Stimulated activated CD8-positive, alpha-beta memory T cell treated with anti-CD3 and anti-CD28 coated beads, Interleukin-7, amount 100 ng/mL, for 4 hours (primary cell): ENCODE measurements at places on chromosomes 4 and X.

- DNase-seq, result no peak
These were observed 62.8 kb downstream of the PPP3CA start for GRCh38 chr4:101284546-101284945.

DNA sequence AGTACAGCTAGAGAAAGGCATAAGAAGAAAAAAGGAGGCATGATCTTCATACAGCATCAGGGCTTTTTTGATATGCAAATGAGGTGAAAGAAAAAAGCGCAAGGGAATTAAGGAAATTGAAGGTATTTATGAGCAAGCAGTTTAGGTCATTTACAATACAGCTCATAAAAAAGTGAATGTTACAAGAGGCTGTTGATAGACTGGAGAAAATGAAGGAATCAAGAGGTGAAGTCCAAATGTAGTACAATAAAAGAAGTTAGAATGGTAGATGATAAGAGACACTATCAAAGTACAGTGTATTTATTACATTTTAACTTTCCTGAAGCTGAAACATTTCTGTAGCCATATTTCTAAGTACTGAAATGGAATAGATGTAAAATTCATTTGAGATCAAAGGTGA is 1349.5 kb downstream of the ADGRL3 start:
- DNase-seq, result no peak

GRCh38 chr4:155544547-155544946 is 122.1 kb upstream of the GUCY1A1 start:
- no peak for DNase-seq

- DNase-seq, result no peak
These were observed 903.8 kb downstream of the STIM2 start for GRCh38 chr4:27764526-27764837.

DNA sequence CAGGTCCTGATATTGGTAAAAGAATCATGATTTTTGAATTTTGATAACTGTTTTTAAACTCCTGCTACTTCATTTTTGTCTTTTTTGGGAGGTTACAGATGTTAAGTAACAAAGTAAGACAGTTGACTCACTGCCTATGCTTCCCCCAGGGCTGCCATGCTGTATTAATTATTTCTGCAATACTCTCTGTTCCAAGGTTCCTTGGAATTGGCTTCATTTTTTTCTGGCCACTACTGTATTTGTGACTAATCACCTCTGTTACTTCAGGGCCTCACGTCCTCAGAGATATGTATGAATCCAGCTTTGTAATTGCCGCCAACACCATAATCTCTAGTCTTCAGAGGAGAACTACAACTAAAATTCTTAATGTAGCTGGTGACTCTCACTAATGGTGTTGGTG is 1729.3 kb downstream of the C4orf33 start:
- no peak for DNase-seq

GRCh38 chr4:122053186-122053585 is 98.9 kb upstream of the BLTP1 start:
- DNase-seq, result no peak

DNA sequence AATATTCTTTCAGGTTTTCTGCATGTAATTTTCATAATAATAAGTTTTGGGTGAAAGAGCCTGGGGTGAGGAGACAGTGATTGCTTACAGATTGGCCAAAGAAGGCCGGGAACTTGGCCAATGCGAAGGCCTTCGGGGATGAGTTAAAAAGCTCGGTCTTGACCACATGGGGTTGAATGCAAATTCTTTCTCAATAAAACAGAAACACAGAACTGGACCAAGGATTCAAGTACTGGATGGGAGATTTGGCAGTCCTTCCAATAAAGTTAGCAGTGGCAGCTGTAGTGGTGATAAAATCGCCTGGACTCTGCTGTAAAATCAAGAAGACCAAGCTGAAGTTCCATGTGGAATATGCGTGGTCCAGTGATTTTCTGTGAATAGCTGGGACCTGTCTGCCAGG is 282.2 kb upstream of the KLF3 start:
- DNase-seq, result no peak

GRCh38 chr4:54315561-54316538 is 86.8 kb downstream of the PDGFRA start:
- DNase-seq, result no peak

- DNase-seq, result no peak
These were observed 26.3 kb upstream of the ADH1C start for GRCh38 chr4:99378876-99379275.

GRCh38 chrX:134780908-134781307 is 122.6 kb upstream of the PLAC1 start:
- no peak for DNase-seq

- DNase-seq, result no peak
These were observed 384.9 kb upstream of the CNKSR2 start for GRCh38 chrX:20989361-20989760.

- no peak for DNase-seq
These were observed 1136.6 kb upstream of the PABPC4L start for GRCh38 chr4:135338181-135338580.

- no peak for DNase-seq
These were observed 38.8 kb downstream of the UGT2A3 start for GRCh38 chr4:68912807-68913206.

- DNase-seq, result no peak
These were observed 1.9 kb downstream of the PHKA1 start for GRCh38 chrX:72712094-72712755.

- no peak for DNase-seq
These were observed 52.2 kb upstream of the HGFAC start for GRCh38 chr4:3389233-3390215.

- no peak for DNase-seq
These were observed 306.1 kb downstream of the PCDH18 start for GRCh38 chr4:137226221-137226620.

GRCh38 chr4:83370640-83370906 is 35.9 kb upstream of the HPSE start:
- DNase-seq, result no peak

DNA sequence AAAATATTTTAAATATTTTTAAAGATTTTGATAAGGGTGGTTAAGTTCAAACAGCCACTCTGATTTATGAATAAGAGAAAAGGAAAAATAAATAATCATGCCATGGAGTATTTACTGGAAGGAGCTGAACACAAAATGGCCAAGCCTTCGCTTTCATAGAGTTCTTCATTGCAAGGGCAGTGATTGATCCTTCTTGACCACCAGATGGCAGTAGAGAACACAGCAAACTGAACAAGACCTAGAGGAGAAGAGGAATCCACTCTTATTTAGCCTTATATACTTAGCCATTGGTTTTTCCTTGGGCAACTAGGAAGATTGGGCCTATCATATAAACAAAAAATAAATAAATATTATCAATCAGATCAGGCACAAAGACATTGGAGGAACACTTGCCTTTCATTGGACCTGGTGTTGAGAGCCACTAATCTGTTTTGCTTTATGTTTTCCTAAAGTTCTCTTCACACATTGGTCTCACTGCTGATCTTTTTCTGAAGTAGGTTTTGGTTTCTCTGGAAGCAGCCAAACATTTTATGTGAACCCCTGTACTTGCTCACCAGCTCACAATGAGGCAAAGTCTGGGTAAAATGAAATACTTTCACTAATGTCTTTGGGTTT is 58.1 kb upstream of the PARM1 start:
- no peak for DNase-seq

DNA sequence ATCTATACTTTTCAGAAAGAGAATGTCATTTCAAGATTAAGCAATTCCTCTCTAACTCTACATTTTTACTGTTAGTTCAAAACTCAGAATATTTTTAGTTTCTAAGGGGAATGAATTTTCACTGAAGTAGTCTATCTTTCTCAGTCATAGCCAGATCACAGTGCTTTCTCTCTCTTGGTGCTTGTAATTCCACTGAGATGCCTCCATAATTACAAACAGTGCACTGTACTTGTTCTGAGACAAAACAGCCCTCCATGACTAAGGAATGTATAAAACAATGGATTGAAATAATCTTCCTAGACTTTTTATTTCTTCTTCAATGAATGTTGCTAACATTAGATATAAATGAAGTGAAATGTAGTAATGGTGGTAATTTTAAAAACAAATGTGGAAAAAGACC is 603.2 kb upstream of the FAM241A start:
- no peak for DNase-seq

DNA sequence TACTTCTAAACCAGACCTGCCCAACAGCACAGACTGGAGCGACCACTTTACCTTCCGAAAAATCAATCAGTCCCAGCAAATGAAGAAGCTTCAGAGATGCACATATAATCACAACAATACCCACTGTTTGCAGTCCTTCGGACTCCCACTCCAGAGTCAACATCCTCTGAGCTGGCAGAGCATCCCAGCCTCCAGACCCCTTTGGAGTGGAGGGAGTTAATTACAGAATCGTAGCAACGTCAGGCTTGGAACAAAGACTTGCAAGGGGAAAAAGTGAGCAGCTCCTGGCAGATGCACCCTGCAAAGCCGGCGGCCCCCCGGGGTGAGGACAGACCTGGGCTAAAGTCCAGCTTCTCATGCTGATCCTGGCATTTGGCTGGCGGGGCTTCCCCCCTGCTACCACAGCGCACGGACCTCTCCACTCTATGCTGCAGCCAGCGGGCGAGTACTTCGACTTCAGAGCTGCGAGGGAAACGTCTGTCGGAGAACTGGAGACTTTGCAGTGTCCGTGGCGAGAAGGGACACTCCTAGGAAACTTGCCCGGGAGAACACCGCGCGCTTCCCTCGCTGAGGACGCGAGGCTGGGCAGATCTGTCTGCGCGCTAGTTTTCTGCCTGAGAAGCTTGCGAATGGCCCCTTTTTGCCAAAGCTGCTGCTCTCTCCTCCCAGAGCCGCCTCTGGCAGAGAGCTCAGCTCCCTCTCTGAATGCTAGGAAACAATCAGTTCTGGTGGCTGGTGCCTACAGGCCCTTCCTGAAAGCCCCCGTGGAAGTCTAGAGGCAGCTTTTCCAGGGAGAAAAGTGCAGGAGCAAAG is 283.7 kb downstream of the PACRGL start:
- no peak for DNase-seq

- no peak for DNase-seq
These were observed 70.7 kb downstream of the LEF1 start for GRCh38 chr4:108097990-108098553.

DNA sequence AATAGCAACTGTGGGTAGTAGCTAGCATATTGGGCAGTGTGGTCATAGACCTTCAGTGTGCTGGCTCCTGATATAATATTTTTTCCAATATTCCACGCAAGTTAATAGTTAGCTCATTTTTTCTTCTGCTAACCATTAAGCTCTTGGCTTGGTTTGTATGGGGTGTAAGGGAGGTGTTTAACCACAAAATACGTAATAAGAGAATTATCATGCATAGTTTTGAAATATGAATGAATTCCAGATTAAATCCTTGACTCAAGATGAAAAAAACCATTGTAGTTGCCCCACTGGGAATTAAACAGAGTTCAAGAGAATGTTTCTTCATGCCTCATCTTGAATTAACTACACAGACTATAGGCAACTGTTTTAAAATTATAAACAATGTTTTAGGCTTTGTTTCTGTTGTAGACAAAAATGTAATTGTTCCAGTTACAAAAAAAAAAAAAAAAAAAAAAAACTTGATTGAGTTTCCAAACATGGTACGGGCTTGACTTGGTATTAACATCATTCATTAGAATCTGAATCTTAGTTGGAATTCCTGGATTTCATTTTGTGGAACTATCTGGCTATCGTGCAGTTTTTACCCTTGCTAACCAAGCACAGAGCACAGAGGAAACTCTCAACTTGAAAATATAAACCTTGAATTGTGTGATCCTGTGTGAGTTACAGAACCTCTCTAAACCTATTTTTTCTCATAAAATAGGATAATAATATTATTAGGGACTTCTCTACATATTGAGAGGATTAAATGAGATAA is 28.4 kb downstream of the CXCL1 start:
- DNase-seq, result no peak

DNA sequence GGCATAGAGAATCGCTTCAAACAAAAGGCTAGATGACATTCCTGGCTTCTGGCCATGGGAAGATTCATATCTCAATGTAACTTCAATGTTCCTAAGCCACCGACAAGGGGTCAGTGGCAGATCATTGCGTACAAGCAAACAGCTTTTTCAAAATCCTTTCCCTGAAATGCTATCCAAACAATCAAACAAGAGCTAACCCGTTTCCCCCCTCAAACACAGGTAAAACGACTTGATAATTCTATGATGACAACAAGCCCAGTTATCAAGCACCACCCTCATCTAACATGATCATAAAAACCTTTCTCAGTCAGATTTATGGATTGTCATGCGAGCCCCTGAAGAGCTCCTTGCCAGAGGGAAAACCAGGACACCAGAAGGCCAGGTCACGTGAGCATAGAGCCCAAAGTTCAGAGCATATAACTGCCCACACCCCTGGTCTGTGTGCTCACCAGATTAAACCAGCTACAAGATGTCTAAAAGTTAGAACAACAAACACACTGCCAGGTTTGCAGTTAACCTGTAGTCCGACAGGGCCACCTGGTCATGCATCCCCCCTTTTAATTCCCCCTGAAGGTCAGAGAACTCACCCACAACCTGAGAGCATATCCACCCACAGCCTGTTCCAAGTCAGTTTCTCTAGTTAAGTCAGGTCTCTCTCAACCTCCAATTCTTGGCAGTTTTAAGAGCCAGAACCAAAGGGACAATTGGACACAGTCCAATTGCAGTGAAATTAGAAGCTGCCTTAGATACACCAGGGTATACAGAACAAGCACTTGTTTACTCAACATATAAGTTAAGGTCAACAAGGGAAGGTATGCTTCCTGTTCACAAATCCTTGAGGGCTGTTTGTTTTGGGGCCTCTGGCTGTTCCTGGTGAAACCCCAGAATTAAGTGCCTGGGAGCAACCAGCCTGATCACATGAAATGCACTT is 248.1 kb upstream of the PPARGC1A start:
- DNase-seq, result no peak

- no peak for DNase-seq
These were observed 223.1 kb downstream of the KDR start for GRCh38 chr4:54902271-54902670.

GRCh38 chrX:5388087-5388486 is 840.6 kb downstream of the NLGN4X start:
- no peak for DNase-seq

- no peak for DNase-seq
These were observed 54.7 kb downstream of the HOPX start for GRCh38 chr4:56626420-56626819.

GRCh38 chrX:4876268-4876667 is 1162.8 kb upstream of the PRKX start:
- DNase-seq, result no peak

- no peak for DNase-seq
These were observed 49.9 kb downstream of the TBC1D9 start for GRCh38 chr4:140706276-140706625.

GRCh38 chr4:88797725-88798124 is 100.1 kb upstream of the NAP1L5 start:
- no peak for DNase-seq

DNA sequence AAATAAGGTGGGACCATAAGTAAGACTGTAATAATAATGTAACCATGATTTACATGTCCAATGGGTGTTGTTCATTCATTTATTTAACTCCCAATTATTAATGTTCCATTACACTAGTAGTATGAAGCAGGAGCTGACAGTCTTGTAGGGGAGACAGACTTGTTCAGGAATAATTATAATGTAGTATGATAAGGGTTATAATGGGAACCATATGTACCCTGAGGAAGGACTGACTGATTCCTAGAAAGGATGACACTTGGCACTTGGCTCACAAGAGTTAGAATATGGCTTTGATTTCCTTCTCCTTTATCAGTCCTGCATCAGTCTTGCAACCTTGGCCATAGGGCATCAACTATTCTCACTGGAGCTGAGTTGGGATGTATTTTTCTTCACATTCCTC is 24.2 kb downstream of the PCDH7 start:
- DNase-seq, result no peak

GRCh38 chr4:143017210-143017609 is 167.5 kb upstream of the USP38 start:
- DNase-seq, result no peak

- DNase-seq, result peak; percentile 44
These were observed 92.0 kb upstream of the TNIP3 start for GRCh38 chr4:121255986-121256750.

- no peak for DNase-seq
These were observed 133.7 kb downstream of the PAPSS1 start for GRCh38 chr4:107586371-107586770.
